Hematopoietic multipotent progenitor cell (in vitro differentiated cells): ENCODE measurements at places on chromosomes 4 and X. TPM values are rescaled to one million over a fixed set of nuclear protein-coding genes. Genes with fewer than 3 reads are reported as not detected.

VSIG4 gene
- total RNA-seq, result 0.27 TPM

DNA sequence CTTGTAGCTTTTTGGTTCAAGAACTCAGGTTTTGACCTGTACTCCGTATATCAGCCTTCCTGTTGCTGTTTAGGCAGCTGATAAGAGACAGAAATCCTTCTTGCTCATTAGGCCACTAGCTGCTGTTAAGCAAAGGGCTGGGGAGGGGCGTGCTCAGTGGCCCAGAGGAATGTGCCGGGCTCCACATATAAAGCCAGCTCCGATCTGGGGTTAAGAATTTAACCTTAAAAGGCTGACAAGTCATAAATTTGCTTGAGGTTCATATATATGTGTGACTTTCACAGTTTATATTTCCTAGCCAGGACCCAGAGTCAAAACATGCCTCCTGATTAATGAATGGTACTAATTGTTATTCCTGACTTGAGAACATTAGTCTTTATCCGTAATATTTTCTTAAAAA lies 15.3 kb downstream of the GPC3 start:
- DNase-seq, result no peak

KCTD8 gene
- under 0.01 TPM for total RNA-seq

- no peak for DNase-seq
Observed at GRCh38 chrX:103585411-103586313, at the start of gene TCEAL4. TSS of gene TCEAL4 (plus strand) at chrX:103585515. CDS start at chrX:103586676, 1,161 bp downstream.

GRCh38 chr4:67682266-67682665 lies 18.7 kb downstream of the UBA6 start:
- DNase-seq, result no peak

- no peak for DNase-seq
Observed at GRCh38 chrX:39011454-39012221, 210.4 kb downstream of the MID1IP1 start.
